ENCODE measurements at places on chromosomes 4 and X. TPM values are rescaled to one million over a fixed set of nuclear protein-coding genes. Genes with fewer than 3 reads are reported as not detected.

The GUCY1B1 gene
- 32.6 TPM for total RNA-seq

The GASK1B gene
- total RNA-seq: 68.6 TPM

The SLC2A9 gene
- 9.6 TPM for total RNA-seq

The RASSF6 gene
- not detected for total RNA-seq

The MRFAP1L1 gene
- total RNA-seq: 41.7 TPM

The LARP7 gene
- 62.2 TPM for total RNA-seq

DNA sequence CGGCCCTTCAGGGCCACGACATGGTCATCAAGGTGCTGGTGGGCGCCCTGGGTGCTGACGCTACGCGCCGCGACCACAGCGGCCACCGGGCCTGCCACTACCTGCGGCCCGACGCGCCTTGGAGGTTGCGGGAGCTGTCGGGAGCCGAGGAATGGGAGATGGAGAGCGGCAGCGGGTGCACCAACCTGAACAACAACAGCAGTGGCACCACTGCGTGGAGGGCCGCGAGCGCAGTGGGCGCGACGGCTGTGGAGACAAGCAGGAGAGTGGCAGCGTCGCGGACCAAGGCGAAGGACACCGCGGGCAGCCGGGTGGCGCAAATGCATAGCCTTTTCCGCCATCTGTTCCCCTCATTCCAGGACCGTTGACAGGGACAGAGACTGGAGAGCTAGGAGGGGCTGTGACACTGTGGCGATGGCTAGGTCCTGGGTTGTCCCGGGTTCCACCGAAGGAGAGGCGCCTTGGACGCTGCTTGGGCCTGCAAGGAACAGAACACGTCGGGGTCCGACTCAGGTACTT lies 919 bp downstream of the SOWAHD start:
- DNase-seq: no peak

DNA sequence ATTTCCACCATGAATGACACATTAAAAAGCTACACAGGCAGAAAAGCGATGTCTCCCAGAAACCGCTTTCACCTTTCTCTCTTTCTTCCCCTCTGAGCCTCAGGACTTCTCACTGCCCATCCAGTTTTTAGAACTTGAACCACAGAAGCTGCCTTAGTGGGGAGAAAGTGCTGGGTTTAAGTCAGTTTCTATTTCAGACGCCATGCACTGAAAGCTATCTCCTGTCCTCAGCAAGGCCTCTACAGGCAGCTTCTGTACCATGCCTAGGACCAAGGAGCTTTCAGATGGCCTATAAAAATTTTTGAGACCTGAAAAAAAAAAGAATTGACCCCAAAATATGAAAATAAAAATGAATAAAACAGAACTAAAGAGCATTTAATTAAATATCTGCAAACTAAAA lies 34.5 kb downstream of the RAB33B start:
- no peak for DNase-seq

GRCh38 chr4:138510053-138510452 lies 267.9 kb upstream of the SLC7A11 start:
- no peak for DNase-seq

DNA sequence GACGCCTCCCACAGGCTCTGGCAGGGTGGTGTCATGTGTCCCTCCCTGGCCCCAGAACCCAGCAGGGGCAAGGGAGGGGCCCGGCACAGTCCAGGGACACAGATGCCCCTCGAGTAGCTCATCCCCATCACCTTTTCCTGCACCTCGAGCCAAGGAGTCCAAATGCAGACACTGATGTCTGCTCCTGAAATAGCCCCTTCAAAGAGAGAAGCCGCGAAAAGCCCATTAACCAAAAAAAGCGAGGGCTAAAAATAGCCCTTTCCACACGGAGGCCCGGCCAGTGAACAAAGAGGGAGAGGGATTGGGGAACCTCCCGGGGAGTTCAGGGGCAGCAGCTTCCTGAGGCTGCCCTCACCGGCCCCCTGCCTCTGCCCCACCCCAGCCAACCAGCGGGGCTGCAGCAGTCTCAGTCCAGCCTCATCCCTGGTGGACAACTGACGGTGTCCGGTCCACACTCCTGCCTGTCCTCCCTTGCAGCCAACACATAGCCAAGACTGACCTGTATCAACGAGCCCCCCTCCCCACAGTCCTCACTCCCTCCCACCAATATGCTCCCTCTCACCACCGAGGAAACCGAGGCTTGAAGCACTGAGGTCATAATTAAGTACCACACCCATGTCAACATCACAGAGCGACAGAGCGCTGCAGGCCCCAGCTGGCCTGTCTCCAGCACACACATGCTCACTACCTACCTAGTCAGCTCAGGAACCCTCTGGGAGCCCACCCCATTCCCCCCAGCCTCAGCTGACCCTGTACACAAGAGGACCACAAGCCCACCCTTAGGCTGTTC lies 23.9 kb downstream of the WDR1 start:
- DNase-seq: no peak

DNA sequence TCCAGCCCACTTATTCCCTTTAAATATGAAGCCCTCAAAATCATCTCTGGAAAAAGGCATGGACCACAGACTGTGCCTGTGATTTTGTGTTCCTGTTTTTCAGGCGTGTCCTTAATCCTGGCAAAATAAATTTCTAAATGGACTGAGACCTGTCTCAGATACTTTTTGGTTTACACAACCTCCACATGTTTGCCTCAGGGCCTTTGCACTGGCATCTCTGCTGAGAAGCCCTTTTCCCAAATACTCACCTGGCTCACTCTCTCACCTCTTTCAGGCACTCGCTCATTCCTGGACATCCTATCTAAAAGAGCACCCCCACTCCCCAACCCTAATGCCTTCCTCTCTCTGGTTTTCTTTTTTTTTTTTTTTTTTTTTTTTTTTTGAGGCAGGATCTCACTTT lies 40.5 kb downstream of the CHRNA9 start:
- no peak for DNase-seq

- no peak for DNase-seq
These were observed 9.1 kb downstream of the RPGR start for GRCh38 chrX:38318196-38318595.

DNA sequence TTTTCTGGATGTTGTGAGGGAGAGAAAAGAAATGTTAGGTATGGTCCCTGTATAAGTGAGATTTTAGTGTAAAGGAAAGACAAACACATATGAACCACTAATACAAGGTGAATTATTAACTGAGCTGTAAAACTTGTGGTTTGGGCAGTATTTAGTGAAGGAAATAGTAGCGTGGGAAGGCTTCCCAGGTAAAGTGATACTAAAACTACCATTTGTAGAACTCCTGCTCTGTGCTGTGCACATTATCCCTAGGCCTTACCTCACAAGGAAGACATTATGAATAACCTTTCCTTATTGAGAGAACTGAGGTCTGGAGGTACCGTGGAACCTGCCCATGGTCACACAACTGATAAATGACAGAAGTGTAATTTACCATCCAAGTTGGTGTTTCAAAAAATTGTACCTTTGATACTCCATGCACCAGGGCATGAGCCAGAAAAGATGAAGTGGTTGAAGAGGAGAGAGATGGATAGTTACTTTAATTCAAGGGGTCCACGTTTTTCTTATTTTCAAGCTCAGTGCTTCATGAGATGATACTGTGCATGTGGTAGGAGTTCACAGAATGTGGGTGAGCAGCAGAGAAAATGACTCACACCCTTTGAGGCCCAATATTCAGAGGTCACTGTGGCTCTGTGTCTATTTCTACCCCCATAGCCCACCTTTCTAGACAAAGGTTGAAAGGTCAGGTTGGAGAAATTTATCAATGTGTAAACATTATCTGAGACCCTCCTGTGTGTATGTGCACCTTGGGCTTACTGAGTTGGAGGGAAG lies 2.6 kb upstream of the VSIG4 start:
- DNase-seq: no peak

GRCh38 chrX:84362184-84362838 lies 139.9 kb downstream of the HDX start:
- DNase-seq: no peak

DNA sequence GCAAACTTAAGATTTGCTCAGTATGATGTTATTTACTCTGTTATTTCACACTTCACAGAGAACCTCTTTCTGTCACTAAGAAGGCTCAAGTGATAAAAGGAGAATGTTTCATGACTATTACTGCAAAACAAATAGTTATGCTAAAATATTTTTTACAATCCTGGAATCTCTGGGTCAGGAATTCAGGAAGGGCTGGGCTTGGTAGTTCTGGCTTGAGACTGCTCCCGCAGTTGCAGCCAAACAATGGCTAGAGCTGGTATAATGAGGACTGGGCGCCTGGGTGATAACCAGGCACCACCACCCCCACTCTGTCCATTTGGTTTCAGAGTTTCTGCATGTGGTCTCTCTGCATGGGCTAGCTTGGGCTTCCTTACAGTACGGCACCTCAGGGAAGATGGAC lies 28.7 kb upstream of the SPP1 start:
- no peak for DNase-seq

DNA sequence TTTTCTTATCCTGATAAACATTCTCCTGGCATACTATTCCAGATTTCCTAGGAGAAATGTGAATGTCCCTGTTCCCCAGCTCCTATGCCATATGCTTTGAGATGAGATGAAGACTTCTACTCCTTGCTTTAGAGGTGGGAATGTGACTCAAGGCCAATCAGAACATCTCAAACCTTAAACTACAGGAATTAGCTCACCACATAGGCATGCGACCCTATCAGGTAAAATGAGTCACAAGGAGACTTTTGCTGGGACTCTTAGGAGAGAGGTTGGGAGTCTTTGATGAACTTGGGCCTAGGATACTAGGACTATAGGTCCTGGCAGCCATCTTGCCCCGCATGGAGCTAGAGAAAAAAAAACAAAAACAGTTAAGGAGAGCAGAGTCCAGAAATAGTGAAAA lies 5.8 kb upstream of the USO1 start:
- no peak for DNase-seq

- DNase-seq: no peak
These were observed 44.4 kb downstream of the PDHA1 start for GRCh38 chrX:19388064-19388679.

DNA sequence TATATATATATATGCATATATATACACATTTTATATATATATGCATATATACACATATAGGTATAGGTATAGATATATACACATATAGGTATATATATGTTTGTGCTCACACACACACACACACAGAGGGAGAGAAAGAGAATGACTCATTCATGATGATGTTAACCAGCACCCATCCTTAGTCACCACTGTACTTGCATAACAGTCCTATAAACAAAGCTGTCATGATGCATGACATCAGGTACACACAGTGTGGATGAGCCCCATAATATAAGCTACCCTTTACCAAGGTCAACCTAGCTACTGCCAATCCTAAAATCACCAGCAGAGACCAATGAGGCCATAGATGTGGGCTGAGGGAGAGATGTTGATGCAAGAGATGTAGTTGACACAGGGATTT lies 1408.0 kb downstream of the RAPGEF2 start:
- no peak for DNase-seq

DNA sequence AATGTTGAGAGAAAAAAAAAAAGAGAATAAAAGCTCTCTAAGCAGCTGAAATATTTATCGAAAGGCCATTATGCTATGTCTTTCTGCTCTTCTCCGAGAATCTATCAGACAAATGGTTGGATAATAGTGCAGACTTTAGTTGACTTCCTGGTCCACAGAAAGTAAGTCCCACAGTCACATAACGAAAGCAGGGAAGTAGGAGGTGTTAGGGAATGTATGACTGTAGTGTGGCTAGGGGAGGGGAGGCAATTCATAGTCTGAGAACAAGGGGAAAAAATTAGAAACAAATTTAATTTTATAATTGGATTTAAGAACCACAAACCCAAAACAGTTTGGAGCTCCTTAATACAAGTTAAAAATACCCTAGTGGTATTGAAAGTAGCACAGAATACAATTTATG lies 79.7 kb upstream of the VEGFC start:
- no peak for DNase-seq

DNA sequence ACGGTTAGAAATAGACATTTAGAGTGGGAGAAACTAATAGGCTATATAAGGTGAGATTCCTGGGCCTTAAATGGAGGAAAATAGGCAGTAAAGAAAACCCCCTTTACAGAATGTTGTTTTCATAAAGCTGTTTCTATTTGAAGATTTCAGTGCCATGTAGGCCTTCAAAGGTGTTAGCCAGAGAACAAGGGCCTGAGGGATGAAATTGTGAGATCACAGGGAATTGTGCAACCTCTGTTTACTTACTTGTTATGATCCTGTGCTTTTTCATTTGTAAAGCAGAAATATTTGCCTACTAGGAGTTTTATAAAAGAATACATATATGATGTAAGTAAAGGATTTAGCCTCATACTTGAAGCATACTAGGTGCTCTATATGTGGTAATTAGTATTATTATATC lies 272.9 kb upstream of the ARX start:
- DNase-seq: no peak

- DNase-seq: no peak
These were observed 144.6 kb upstream of the EDNRA start for GRCh38 chr4:147336252-147336651.

DNA sequence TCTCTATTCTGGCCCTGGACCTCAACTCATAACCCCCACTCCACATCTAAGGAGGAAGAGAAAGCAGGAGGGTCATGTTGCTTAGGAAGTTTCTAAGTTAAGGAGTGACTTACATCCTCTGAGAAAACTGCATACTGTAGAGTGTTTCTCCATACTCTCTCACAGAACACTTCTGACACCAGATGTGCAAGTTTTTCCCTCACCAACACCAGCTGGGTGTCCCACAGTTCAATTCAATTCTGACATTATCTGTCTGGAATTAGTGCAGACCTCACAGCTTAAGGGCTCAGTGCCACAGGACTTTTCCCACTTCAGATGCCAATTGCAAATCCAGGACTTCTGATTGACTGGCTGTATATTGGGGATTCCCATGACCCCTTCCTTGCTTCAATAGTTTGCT lies 89.0 kb upstream of the SFRP2 start:
- DNase-seq: no peak

DNA sequence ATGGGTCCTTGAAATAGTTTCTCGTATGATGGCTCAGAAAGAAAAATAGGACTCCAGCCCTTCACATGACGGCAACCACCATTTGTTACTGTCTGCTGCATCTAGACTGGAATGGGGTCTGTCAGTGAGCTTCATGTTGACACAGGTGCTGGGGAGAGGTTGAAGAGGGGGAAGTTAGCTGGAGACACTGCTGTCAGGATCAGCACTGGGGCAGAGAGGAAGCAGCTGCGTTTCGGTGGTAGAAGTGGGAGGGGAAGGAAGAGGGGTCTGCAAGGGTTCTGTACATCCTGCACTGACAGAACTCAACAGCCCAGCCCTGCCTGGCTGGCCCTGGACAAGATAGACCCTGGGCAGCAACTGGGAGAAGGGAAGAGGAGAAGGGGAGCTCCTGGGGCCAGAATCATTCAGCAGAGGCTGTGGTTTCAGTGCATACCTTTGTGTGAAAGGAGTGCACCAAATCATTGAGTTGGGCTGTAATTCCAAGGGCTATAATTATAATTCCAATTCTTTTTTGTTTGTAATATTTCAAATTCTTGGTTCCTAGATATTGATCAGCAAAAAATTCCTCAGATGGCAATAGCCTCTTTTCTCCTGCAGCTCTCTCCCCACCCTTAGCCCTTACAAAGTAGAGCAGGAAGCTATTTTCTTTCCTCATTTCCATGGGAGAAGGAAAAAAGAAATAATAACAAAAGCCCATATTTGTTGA lies 119.4 kb upstream of the C1GALT1C1 start:
- no peak for DNase-seq

DNA sequence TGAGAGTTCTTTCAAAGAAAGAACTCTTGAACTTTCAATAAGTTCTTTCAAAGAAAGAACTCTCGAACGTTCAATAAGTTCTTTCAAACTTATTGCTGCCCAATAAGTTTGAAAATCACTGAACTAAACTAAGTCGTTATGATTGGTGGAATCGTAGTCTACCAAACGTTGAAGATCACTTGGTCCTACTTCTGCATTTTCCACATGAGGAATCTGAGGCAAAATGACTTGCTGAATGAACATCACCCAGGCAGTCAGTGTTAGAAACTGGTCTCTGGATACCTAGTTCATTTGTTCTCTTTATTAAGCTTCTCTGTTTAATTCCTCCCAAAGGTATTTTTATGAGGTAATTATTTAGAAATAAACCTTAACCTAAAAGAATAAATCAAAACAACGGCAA lies 7.1 kb upstream of the CNOT6L start:
- no peak for DNase-seq

Data from Right ventricle myocardium inferior (tissue), 1 donor.